NCI-H460 (cell line): ENCODE measurements at places on chromosomes 4 and X. TPM values are rescaled to one million over a fixed set of nuclear protein-coding genes. Genes with fewer than 3 reads are reported as not detected.

- DNase-seq: no peak
Measured at GRCh38 chr4:121057466-121057922, 14.8 kb downstream of the NDNF start.

RNF113A gene
- 26.2 and 30.3 TPM in 2 replicates for total RNA-seq

- no peak for DNase-seq
Measured at GRCh38 chr4:8199594-8200301, 658 bp downstream of the SH3TC1 start.

DNA sequence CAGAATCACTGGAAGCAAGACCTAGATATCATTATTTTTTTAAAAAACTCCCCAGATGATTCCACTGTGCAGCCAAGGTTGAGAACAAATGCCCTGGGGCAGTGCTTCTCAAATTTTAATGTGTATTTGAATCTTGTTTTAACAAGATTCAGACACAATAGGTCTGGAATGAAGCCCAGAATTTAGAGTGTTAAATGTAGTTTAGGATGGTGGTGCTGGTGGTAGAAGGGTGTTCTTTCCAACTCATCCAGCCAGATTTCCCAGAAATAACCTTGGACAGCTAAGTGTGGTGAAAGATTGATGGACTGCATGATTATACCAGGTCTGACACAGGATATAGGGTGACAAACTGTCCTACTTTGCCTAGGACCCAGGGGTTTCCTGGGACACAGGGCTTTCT lies 120.1 kb upstream of the MED14 start:
- no peak for DNase-seq

DNA sequence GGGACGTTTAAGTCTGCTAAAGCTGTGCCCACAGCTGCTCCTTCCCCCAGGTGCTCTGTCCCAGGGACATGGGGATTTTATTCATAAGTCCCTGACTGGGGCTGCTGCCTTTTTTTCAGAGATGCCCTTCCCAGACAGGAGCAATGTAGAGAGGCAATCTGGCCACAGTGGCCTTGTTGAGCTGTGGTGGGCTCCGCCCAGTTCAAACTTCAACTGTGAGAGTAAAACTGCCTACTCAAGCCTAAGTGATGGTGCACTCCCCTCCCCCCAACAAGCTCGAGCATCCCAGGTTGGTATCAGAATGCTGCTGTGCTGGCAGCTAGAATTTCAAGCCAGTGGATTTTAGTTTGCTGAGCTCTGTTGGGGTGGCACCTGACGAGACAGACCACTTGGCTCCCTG lies 1371.4 kb downstream of the ADGRL3 start:
- DNase-seq: no peak

- DNase-seq: no peak
Measured at GRCh38 chr4:97978791-97979488, 164.3 kb downstream of the STPG2 start.

F9 gene
- not detected in 2 replicates for total RNA-seq

DNA sequence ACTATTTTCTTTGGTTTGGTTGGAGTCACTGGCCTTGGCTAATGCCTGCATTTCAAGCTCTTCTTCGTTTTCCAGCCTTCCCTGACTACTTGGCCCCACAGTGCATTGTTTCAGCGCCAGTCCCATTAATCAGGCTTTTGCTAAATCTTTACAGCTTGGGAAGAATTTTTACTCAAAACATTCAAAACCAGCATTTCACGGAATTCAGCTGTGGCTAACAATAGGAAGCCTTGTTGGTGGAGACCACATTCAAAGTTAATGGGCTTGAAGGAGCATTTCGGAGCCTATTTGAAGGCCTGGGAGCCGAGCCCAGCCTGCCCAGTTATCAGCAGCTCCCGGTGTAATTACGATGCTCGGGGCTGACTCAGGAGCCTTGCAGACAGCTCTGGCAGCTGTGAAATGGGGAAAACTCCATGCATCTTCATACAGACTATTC lies 30.8 kb upstream of the VCX2 start:
- DNase-seq: no peak
